Temporal lobe (tissue), 4 donors: ENCODE measurements at places on chromosomes 11 and 22. TPM values are rescaled to one million over a fixed set of nuclear protein-coding genes. Genes with fewer than 3 reads are reported as not detected.

Gene C22orf42
- total RNA-seq: not detected

Gene PVALB
- not detected for total RNA-seq

Gene CYB5R2
- total RNA-seq: 2.2 TPM

Gene TRIM29
- 0.25 TPM for total RNA-seq

Gene KCNK4
- 1.5 TPM for total RNA-seq

Gene NTM
- 125 TPM for total RNA-seq

Gene HPS5
- total RNA-seq: 76.0 TPM

Gene SHANK2
- total RNA-seq: 41.6 TPM

Gene TRIM49
- total RNA-seq: not detected

Gene DKK3
- total RNA-seq: 197 TPM

Gene MS4A7
- total RNA-seq: 1.7 TPM

Gene DBX1
- total RNA-seq: not detected

Gene MS4A5
- not detected for total RNA-seq

Gene MMP8
- total RNA-seq: 0.25 TPM

Gene DGAT2
- total RNA-seq: 3.2 TPM

Gene XKR3
- total RNA-seq: not detected

Gene SYT13
- total RNA-seq: 130 TPM

Gene PYGM
- 1.5 TPM for total RNA-seq

Gene NDUFA6
- total RNA-seq: 32.7 TPM

Gene CASP5
- total RNA-seq: not detected

Gene SLC6A5
- total RNA-seq: under 0.01 TPM

Gene CCDC34
- 8.4 TPM for total RNA-seq

Gene ADSL
- total RNA-seq: 36.4 TPM

Gene LRRC55
- total RNA-seq: 24.8 TPM

Gene MPZL2
- total RNA-seq: 3.0 TPM

Gene CDKN1C
- total RNA-seq: 25.8 TPM

Gene MTMR2
- total RNA-seq: 27.5 TPM

Gene HIC2
- total RNA-seq: 6.1 TPM

Gene MS4A1
- total RNA-seq: not detected

Gene HTR3A
- 0.74 TPM for total RNA-seq

Gene LRP5
- 12.5 TPM for total RNA-seq

Gene OR5T1
- not detected for total RNA-seq

Gene ARL14EP
- 39.3 TPM for total RNA-seq

Gene CASP1
- 1.5 TPM for total RNA-seq

Gene TSSK2
- total RNA-seq: not detected

Gene SLC22A9
- total RNA-seq: under 0.01 TPM

Gene CABP4
- not detected for total RNA-seq

Gene RFPL1
- not detected for total RNA-seq

Gene VSTM5
- total RNA-seq: 2.0 TPM

Gene OR6T1
- not detected for total RNA-seq
